ENCODE measurements at places on chromosomes 3 and 15.
A peak's percentile ranks its signal among the peaks of the same experiment; 100 is the strongest.

GRCh38 chr3:123602325-123602724 is 17.5 kb upstream of the HACD2 start:
- DNase-seq = no peak

- DNase-seq = no peak
These were observed 32.5 kb downstream of the ARNT2 start for GRCh38 chr15:80436511-80437307.

GRCh38 chr15:29889542-29890329 is 67.5 kb upstream of the TJP1 start:
- no peak for DNase-seq

- no peak for DNase-seq
These were observed at the start of gene ZBTB47 for GRCh38 chr3:42653560-42654330. Gene ZBTB47, plus strand, starts transcription at chr3:42653697. Its CDS starts 4,659 bp downstream, at chr3:42658356.

DNA sequence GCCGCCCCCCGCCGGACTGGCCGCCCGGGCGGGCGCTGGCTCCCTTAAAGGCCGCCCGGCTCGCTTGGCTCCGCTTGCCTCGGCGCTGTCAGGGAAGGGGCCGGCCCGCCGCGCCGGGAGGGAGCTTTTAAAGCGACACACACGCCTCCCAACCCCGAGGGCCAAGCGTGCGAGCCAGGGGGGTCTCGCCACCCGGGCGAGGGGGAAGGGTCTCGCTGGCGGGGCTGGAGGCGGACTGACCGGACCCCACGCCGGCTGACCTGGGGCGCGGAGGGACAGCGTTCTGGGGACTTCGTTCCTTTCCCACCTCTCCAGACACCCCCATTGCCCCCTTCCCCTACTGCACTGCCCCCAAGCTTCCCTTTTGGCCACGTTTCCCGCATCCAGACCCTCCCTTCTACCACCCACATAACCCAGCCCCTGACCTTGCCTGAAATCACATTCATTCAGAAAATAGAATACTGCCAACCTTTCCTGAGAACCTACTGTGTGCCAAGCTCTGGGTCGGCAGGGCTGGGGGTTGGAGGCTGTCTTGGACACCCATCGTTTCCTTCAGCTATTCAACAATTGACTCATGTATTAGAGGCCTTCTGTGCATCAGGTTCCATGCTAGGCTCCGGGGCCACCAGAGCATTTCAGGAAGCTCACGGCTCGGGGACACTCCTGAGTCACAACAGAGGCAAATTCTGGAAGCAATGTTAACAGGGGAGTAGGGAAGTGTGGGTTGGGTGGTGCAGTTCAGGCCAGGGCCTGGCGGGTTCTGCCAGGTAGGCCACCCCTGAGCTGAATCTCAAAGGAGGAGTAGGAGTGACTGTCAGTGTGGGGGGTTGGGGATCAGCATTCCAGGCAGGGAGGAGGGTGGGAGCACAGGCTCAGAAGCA is at the start of gene INSYN1:
Gene INSYN1 (minus strand): TSS at position 102 of the 881 bp plus-strand sequence. CDS start 2,221 bp downstream, outside the sequence.
- DNase-seq = peak; percentile 62

DNA sequence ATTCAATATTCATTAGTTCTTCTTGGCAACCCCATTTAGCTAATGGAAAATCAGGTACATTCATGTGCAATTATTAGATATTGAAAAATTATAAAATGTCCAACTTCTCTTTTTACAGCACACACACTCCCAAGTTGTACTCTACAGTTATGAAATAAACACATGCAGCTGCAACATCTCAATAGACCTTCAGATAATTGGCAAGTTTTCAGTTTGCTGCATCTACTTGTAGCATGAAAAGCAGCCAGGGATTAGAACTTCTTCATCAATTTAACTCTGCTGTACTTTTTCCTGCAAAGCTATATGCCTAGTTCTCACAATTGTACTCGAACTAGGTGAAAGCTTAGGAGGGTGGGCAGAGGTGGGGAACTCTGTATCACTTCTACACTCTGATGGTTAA is 46.6 kb upstream of the FHIT start:
- DNase-seq = no peak
